NCI-H460 (cell line): ENCODE measurements at places on chromosomes 4 and X.
A peak's percentile ranks its signal among the peaks of the same experiment; 100 is the strongest.

DNA sequence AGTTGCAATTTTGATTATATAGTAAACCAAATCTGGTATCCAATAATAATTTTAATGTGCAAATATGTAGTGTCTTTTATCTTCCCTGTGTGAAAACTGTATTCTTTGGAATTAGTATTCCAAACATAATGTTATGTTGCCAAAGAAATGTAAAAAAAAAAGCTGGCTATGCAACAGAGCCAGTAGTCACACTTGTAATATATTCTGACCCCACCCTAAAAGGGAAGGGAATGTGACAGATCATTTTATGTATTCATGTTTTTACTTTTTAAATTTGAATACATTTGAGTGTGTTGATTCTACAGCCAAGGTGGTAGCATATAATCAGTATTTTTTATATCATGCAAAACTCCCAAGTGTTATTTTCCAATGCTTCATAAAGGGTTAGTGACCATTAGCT, 27.9 kb upstream of the MCUB start:
- DNase-seq, result no peak

DNA sequence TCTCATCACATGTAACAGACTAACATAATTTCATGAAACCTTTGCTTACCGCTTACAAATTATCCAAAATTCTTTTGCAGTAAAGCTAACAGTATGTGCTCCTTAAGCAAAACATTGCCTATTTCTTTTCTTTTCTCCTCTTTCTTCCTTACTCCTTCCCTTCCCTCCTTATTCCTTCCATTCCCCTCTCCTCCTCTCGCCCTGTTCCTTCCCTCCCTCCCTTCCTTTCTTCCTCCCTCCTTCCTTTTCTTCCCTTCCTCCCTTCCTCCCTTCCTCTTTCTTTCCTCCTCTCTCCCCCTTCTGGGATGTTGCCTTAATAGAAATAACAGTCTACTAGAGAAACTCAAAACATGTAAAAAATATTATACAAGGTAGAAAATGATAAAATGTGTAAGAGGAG, 246.4 kb downstream of the TENM3 start:
- DNase-seq, result no peak

DNA sequence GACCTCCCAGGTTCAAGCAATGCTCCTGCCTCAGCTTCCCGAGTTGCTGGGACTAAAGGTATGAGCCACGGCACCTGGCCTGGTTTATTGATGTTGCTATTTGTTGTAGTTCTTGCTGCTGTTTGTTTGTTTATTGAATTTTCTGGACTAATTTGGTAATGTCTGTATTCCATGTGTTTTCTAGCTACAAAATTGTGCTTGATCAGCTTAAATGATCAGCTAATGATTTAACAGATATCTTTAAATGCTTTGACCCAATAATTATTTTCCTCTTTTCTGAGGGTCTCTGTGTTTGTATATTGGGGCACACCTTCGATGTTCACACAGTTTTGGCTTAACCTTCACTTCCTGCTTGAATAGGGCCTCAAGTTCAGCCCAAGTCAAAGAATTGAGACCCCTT, 488.1 kb upstream of the HTR2C start:
- DNase-seq, result no peak

DNA sequence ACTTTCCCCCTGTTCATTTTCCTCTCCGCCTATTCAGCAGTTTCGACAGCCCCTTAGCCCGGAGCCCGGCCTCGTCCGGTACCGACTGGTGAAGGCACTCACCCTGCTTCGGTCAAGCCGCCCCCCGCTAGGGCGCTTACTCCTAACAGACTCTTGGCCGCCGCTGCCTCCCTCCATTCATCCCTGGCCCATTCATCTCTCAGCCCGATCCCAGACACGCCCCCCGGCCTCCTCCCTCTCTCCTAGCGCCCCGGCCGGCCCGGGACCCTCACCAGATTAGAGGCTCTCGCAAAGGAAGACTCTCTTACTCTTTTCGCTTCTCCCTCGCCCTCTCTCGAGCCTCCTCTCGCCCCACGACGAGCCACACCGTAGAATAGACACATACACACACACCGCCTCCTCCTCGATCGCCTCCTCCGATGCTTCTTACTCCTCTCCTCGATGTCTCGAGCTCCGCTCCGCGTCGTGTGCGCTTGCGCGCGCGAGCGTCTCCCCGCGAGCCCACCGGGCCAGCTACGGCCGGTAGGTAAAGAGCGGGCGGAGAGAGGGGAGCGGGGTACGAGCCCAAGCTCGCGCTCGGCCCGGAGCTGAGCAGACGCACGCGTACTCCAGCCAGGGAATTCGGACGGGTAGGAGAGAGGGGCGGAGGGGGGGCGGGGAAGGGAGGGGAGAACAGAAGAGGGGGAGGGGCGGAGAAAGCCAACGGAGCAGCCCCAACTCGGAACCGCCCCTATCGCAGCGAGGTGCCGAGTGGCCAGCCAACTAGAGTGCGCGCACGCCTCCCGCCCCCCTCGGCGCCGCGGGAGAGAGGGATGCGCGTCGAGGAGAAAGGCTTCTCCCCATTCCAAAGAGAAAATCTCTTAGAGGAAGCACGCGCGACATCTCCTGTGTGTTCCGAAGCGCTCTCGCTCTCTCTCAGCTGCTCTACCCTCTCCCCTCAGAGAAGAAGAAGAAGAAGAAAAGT, at the start of gene WNK3:
Gene WNK3 (minus strand): TSS at position 633 of the 964 bp plus-strand sequence.
- peak; percentile 67 for DNase-seq

DNA sequence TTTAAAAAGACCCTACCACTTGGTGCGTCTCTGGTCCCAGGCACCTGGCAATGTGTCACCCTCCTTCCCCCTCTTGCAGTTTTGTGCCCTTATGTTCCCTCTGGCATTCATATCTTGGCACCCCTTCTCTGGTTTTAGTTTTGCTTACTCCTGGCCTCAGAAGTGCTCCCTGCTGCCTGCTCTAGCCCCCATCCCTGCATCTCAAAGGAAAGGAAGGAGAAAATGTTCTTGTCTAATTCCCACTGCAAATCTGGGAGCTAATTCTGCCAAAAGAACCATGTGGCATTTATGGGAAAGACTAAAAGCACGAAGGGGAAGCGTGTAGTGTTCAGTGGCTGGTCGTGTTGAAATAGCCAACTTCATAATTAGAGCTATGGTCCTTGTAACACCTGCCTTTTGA, 340.1 kb upstream of the RPS6KA3 start:
- DNase-seq, result no peak

DNA sequence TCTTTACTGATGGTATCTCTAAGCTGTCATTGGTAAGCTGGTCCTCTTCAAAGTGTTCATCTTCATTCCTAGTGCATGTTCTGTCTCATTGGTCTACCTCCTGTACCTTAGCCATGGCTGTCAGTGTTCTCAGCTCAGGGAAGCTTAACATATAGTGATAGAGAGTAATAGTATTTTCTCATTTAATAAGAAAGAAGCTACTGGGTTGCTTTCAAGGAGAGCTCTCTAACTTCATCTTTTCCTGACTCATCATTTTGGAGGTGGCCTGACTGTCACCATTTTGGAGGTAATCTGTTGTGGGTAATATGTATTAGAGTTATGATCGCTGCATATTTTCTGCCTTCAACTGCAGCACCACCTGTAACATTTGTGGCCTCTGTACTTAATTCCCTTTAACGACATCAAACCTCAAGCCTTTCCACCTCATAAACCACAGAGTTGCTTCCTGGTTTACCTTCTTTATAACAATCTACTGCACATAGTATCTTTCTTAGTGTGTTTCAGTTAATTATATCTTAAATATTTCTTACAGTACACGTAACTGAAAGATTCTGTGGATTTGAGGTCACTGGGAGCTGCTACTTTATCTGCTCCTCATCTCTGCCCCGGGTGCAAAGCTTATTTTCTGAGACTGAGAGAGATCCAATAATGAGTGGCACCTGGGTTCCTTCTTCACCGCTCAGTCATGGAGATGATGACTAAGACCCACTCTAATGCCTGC, 474.0 kb upstream of the TECRL start:
- no peak for DNase-seq

DNA sequence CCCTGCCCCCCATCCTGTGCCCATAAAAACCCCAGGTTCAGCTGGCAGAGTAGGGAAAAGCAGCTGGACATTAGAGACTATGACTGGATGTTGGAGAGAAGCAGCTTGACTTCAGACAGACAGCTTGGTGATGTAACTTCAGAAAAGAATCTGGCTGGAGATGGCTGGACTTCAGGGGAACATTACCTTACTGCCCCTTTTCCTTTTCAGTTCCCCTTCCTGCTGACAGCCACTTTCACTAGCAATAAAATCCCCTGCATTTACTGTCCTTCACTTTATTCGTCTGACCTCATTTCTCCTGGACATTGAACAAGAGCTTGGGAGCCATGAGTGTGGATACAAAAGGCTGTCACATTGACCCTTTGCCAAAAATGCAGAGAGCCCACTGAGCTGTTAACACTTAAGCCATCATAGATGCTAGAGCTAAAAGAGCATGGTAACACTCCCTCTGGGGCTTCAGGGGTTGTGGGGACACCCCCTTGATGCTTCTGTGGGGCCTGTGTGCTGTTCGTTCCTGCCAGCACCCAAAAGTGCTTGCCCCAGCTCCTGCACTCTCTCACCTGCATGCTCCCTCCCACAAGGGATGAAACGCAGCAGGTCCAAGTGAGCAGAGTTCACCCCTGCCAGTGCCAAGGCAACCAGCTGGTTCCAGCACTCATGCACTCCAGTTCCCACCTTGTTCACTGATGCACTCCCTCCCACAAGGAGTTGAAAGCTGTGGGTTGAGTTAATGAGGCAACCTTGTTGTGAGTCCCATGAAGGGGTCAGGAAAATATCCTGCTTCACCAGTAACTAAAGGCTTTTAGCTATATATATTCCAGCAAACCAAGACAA, 263.8 kb upstream of the NDST3 start:
- DNase-seq, result no peak

- DNase-seq, result no peak
Observed at GRCh38 chr4:139050446-139050845, 34.9 kb downstream of the NOCT start.

DNA sequence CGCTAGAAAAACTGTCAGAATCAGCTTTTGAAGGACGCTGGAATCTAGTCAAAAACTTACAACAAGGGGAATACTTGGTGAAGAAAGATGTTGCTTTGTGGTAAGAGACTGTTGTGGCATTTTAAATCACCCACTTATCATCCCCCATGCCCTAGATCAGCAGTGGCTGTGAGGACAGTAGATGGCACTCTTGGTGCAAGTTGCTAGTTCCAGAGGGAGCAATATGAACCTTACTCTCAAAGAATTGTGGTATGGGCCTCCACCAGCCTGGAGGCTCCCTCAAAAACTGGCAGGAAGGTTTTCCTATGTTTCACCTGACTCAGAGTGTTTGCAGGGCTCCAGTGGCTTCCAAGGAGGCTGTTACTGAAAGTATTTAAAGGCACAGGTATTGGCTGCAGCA, 37.7 kb upstream of the SLC16A2 start:
- peak; percentile 44 for DNase-seq

GRCh38 chrX:121886557-121886956, 839.1 kb downstream of the GLUD2 start:
- DNase-seq, result no peak

GRCh38 chr4:2931512-2932301, 31.5 kb downstream of the NOP14 start:
- DNase-seq, result no peak

DNA sequence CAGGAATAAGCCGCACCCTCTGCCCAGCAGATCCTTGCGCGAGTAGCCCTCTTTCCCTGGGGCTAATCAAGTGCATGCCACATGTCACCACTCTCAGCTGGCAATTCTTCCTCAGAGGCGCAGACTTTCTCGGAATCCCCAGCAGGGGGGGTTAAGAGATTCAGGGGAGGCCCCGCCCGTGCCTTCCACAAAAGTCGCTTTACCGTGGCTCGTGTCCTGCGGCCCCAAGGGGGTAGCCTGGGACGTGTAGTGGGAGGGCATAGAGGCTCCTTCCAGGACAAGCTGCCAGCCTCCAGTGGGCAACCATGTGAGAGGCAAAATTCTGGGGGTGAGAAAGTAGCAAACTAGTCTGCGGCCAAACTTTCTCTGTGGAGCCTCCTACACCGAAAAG, 652 bp downstream of the SRPX start:
- DNase-seq, result peak; percentile 77

DNA sequence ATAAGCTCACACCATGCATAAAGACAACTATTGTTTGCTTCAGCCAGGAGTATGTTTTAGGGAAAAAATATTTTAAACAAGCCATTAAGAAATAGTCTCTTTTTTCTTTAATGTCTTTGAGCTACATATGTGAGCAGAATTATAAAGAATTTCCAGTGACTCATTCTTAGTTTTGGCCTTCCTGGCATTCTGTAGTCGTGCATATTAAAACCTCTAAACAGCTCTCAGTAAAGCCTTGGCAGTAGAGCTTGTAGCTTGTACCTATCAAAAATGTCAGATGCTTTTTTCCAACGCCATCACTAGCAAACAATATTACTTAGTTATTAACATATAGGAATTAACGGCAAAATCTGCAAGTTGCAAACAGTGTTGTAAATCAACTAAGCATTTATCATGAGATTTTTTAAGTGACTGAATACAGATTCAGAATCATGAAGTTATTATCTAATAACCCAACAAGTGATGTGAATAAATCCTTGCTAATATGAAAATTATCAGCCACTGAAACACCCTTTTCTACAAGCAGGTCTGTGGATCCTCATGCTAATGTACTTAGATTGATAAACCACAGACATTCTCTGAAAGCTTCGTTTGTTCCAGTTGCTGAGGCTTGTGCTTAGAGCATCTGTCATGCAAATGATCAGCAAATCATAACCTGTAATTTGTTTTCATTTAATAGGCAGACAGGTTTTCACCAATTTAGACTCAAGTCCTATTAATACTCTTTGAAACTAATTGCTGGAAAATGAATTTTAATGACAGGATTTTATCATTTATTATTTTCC, 412.0 kb upstream of the ATOH1 start:
- DNase-seq, result no peak

GRCh38 chrX:149513825-149514428, 8.8 kb upstream of the IDS start:
- no peak for DNase-seq

DNA sequence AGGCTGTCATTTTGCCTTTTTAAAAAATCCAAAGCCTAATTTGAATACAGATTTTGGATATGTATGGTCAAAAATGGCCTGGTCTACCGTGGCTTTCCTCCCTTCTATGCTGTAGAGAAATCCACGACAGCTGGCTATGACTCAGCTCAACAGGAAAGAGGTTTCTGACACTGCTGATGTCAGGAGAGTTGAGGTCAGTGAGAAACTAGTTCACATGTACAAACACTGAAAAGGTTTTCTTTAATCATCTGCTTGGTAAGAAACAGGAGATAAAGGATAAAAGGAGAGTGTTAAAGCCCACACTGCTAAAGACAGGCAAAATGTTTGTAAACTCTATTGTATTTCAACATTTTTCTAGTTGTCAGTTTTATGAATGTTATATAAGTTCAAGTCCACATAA, 113.9 kb downstream of the NYX start:
- peak; percentile 47 for DNase-seq

DNA sequence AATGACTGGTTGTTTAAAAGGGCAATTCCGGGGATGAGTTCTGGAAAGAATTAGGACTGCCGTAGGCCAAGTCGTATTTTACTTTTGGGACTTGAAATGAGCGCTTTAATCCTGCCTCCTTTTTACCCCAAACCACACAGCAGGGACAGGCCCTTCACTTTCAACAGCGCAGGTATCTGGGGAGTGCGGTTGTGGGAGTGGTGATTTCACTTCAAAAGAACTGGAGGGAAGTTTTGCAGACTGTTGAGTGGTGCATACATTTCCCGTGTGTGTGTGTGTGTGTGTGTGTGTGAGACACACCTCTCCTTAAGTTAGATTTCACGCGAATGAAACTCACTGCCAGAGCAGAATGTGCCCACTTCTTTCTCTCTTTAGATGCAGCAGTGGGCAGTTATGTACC, 2.8 kb downstream of the NHS start:
- no peak for DNase-seq
